ENCODE measurements at places on chromosomes 4 and X.

DNA sequence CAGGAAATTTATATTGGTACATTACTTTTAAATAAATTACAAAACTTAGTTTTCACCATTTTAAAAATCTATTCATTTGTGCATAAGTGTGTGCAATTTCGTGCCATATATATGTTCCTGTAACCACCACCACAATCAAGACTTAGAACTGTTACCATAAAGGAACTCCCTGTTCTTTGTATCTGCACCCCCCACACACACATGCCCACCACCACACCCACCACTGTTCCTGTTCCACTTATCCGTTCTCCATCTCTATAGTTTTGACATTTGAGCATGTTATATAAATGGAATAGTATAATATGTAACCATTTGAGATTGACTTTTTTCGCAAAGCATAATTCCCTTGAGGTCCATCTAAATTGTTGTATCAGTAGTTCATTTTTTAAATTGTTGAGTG lies 73.7 kb downstream of the TAF1 start:
- DNase-seq = no peak

- DNase-seq = no peak
These were observed 18.9 kb downstream of the NAAA start for GRCh38 chr4:75921910-75922309.

DNA sequence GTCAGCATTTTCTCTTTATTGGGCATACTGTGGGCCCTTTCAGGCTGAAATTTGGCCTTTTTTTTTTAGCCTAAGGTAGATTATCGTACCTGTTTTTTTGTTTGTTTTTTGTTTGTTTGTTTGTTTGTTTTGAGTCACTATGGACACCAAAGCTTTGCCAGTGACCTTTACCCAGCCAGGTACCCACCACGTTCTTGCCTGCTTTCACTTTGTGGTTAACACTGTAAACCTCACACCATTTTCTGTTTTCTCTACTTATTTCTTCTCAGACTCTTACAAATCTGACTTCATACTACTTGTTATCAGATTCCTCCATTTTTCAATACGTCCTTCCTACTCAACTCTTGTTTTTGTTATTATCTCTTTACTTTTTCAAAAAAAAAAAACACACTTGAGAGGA lies 81.5 kb downstream of the ZNF674 start:
- DNase-seq = no peak

DNA sequence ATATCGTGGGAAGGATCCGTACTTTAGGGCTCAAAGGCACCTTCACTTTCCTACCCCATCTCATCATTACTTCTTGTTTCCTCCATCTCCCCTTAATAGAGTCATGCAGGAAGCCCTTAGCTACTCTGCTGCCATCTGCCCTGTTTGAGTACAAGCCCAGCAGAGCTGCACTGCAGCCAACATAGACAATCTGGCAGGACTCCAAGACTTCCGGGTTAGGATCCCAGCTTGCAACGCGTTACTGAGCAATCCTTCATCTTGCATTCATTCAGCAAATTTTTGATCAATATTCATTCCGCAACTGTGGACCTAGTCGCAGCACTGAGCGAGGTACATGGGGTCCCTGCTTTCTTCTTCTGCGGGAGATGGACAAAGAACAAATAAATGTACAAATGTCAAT lies 344.9 kb downstream of the BCOR start:
- DNase-seq = no peak

- DNase-seq = no peak
These were observed 97.4 kb downstream of the COL4A5 start for GRCh38 chrX:108537005-108537404.

GRCh38 chr4:5370286-5370685 lies 319.0 kb downstream of the STK32B start:
- no peak for DNase-seq

- DNase-seq = no peak
These were observed 79.6 kb upstream of the ZNF827 start for GRCh38 chr4:146018247-146018646.

GRCh38 chr4:176187624-176188023 lies 7.8 kb downstream of the SPATA4 start:
- no peak for DNase-seq

DNA sequence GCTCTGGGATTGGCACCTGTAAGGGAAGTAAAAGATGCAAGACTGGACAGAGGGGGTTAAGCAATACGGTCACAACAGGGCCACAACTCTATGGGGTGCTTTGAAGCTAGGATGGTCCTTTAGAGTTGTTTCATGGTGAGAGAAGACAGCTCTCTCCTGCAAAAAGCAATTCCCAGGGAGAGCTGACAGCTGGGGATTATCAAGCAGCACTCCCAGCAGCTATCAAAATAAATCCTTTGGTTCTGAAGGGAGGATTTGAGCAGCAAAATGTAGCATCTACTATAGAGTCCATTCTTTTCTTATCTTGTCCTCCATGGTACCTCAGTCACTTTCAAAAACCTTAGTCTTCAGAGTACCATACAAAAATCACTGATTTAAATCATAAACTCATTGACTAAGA lies 35.1 kb upstream of the AP1AR start:
- DNase-seq = no peak

DNA sequence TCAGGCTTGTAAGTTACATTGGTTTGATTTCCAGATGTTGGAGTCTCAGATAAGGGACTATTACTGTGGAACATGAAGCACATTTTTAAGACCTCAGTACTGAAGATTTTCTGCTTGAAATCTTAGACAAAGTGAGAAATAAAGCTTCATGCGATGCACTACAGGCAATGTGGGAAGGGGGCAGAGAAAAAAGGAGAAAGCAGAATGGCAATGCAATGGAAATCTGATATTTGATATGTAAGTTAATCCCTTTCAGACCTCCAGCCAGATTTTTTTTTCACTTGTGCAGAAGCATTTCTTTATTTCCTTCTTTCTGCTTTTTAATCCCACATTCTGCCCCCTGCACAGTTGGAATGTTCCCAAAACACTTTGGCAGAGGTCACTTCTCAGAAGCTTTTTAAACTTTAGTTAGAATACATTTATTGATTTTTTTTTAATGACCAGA lies 174.3 kb downstream of the ADGRL3 start:
- no peak for DNase-seq

DNA sequence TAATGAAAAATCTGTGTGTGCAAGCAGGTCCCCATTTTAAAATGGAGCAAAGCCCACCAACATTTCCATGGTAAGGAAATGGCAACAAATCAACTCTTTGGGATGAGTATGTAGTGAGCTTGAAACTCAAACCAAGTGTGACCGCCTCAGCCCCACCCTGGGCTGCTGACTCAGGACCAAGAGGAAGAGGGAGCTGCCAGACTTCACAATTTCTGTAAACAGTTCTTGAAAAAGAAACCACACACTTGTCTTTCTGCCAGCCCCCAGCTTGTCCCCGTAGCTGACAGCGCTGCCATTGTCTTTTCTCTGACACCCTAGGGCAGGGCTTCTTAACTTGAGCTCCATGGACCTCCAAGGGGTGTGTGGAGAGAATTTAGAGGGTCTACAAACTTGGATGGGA lies 10.3 kb downstream of the RTL5 start:
- peak; percentile 1 for DNase-seq

DNA sequence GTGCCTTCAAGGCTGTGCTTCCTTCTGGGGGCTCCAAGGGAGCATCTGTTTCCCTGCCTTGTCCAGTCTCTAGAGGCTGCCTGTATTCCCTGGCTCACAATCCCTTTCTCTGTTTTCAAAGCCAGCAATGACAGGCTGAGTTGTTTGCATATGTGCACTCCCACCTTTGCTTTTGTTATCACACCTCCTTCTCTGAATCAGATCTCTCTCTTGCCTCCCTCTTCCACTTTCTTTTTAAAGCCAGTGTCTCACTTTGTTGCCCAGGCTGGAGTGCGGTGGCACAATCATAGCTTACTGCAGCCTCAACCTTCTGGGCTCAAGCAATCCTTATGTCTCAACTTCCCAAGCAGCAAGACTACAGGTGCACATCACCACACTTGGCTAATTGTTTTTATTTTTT lies 37.1 kb upstream of the LEF1 start:
- no peak for DNase-seq

DNA sequence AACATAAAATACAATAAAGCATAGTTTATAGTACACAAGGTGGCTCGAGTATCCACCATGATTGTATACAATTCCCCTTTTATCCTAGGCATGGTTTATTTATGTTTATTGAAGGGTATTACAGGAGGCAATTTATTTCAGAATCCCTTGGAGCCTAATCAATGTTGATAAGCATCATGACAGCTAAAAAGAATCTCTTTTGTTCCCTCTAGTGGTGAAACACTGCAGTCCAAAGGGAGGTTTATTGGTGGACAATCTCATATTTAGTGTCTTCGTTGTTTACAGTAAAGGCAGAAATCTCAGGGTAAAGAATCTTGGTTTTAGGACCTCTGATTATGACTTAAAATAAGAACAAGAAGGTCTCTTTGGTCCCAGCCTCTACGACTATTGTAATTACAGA lies 1712.5 kb downstream of the C4orf33 start:
- no peak for DNase-seq

GRCh38 chr4:62344915-62345314 lies 1144.8 kb downstream of the ADGRL3 start:
- no peak for DNase-seq

- DNase-seq = no peak
These were observed 9.8 kb upstream of the TIGD2 start for GRCh38 chr4:89101256-89102161.

GRCh38 chr4:73589261-73589847 lies 30.9 kb downstream of the RASSF6 start:
- DNase-seq = no peak

DNA sequence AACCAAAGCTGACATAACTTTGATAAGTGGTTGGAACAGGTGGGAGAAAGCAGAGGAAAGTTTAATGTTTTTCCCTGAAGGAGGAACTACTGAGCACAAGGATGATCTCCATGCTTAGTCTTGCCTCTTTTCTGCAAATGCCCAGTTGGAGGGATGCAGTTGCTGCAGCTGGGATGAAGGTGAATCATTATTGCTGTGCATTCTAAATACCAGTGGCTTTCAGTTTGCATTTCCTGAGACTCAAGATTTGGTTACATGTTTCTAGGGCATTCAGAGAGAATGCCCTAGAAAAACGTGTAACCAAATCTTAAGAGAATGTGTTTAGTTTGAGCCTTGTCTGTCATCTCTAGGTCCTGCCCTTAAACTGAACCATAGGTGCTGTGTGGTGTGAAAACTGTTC lies 42.2 kb downstream of the METTL14 start:
- DNase-seq = no peak

DNA sequence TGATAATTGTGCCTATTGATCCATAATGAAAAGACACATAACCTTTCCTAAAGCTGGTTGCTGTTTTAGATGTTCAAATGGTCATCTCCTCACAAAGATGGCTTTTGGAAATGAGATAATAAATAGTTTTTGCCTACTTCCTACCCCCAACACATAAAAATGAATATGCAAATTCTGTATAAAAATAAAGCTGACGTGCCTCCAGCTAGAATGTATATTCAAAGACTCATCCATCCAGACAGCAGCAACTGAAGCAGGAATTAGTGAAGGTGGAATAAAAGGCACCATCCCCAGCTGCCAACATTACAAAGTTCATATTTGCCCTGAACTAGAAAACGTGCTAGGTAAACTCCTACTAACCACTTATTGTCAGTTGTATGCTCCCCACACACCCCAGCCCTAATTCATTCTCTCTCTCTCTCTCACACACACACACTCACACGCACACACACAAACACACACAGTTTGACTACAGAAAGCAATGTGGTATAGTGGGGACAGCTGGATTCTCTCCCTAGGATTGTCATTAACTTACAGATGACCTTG lies 53.6 kb downstream of the PCDH19 start:
- no peak for DNase-seq

DNA sequence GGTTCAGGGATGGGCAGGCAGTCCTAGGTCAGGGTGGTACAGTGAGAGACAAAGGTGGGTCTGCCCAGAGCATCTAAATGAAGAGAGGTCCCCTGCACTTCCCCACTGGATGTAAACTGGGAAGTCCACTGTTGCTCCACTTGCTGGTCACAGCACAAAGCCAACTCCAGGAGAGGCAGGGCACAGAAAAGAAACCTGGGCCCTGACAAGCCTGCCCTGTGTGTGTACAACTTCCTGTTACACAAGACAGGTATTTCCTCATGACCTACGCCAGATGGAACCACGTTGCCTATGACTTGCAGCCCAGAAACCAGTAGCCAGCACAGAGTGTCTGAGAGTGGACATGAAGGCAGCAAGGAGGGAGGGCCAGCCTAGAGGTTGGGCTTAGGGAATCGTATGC lies 161.8 kb downstream of the SH3KBP1 start:
- peak; percentile 27 for DNase-seq

GRCh38 chrX:2228536-2228935 lies 272.2 kb downstream of the DHRSX start:
- DNase-seq = no peak

DNA sequence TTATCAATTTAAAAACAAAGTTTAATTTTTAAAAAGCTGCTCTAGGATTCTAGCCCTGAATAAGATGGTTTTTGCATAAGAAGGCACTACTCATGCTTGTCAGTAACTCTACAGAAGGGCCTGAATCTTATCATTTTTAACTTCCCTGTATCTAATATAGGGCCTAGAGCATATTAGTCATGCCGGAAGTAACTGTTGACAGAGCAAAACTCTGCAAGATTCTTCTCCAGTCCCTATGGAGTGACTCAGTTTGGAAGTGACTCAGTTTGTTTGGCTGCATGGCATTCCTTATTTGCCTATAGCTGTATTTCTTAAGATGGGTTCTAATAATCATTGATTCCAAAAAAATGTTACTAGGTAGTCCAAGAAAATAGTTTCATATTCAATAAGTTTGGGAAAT lies 431.8 kb upstream of the HTR2C start:
- DNase-seq = no peak

- DNase-seq = no peak
These were observed 814.8 kb upstream of the GRID2 start for GRCh38 chr4:91488946-91489345.

DNA sequence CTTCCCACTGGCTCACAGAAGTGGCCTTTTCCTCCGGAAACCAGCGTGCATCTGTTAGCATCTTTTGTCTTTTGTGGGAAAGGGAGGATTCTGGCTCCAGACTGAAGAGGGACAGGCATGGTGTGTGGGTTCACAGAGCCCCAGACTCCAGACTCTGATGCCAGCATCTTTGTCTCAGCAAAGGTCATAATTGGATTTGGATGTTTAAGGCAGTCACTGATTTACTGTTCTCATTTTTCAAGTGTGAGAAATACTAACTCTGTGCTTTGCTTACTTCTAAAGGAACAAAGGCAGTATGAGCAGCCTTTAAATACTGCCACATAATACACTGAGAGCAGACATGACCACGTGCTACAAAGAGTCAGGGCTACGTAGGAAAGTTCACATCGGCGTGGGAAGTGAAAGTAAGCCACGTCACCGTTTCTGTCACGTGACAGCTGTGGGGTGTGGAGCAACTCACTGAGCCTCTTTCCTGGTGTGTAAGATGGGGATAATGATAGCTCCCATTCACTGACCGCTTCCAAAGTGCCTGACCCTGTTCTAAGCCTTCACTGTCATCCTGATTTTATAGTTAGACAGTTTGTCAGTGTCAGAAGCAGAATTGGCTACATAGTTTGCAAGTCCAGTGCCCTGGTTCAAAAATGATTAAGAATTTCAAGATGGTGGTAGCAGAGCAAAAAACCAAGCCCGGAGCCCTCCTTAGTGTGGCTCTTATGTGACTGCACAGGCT lies 24.8 kb upstream of the TMSB4X start:
- peak; percentile 38 for DNase-seq

- DNase-seq = no peak
These were observed 65.6 kb downstream of the SYNPO2 start for GRCh38 chr4:118954246-118954645.

GRCh38 chr4:152382057-152382785 lies 153.7 kb downstream of the FBXW7 start:
- no peak for DNase-seq

GRCh38 chr4:16750882-16751642 lies 147.4 kb downstream of the LDB2 start:
- no peak for DNase-seq
